ENCODE measurements at places on chromosomes 13 and 19.

GRCh38 chr13:91660076-91660415 lies 261.6 kb downstream of the GPC5 start:
- no peak for DNase-seq

GRCh38 chr13:31073859-31074718 lies 87.6 kb downstream of the HSPH1 start:
- DNase-seq: no peak

GRCh38 chr19:29084266-29084665 lies 128.7 kb downstream of the UQCRFS1 start:
- no peak for DNase-seq

DNA sequence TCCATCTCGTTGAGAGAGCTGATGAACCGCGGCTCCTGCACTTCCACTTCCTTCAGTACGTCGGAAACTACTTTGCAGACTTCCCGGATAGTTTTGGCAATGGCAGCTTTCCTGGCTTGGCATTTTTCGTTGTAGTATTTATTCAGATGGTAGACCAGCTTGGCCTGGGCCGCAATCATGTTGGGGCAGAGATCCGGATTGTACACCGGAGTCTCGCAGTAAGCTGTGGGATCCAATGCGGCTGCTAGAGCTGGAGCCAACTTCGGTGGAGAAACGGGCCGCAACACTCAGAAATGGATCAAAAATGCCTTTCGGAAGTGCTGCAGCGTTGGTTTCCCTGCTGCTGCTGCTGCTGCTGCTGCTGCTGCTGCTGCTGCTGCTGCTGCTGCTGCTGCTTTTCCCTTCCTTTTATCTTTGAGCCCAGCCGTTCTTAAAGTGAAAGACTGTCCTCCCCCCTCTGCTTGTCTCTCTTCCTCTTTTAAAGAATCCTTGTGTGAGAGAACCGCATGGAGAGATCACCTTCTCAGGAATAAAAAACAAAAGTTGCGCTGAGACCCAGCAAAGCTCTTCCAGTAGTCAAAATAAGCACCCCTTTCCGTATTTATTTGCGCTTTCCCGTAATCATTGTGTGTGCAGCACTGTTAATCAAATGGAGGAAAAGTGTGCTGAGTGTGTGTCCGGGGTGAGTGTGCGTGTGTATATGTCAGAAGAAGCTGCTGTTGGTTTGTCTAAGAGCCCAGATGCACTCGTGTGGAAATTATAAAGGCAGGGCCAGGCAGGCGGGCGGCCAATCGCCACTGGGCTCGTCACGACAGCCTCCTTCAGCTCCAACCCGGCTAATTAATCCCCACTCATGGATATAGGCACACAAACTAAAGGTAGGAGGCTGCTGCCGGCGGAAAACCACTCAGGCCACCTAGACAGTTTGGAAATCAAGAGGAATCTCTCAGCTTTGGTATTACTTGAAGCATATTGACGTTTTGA lies at the start of gene MAB21L1:
MAB21L1 (minus strand) TSS at position 730 of the 984 bp plus-strand sequence; CDS start at position 179, 551 bp downstream.
- peak; percentile 30 for DNase-seq

DNA sequence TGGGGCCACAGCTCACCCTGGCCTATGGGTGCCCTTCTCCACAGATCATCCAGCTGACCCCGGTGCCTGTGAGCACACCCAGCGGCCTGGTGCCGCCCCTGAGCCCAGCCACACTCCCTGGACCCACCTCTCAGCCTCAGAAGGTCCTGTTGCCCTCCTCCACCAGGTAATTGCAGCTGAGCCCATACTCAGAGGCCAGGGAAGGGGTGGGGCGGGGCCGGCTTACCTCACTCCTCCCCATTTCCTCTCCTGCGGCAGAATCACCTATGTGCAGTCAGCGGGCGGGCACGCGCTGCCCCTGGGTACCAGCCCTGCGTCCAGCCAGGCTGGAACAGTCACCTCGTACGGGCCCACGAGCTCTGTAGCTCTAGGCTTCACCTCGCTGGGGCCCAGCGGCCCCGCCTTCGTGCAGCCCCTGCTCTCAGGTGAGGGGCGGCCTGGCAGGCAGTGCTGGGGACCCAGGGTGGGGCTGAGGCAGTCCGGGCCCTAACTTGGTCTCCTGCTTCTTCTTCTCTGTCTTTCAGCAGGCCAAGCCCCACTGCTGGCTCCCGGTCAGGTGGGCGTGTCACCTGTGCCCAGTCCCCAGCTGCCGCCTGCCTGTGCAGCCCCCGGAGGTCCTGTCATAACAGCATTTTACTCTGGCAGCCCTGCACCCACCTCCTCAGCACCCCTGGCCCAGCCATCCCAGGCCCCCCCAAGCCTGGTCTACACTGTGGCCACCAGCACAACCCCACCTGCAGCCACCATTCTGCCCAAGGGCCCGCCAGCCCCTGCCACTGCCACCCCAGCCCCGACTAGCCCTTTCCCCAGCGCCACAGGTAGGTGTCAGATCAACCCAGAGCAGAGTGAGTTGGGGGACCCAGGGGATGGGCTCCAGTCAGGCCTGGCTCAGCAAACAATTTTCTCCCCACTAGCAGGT lies 9.6 kb upstream of the PRR19 start:
- no peak for DNase-seq

GRCh38 chr19:2276429-2276986 lies 5.5 kb downstream of the PEAK3 start:
- DNase-seq: no peak

All from COR-L47 (cell line).